WTC11 (cell line): ENCODE measurements at places on chromosomes 12 and 14.

- DNase-seq: no peak
These were observed 33.1 kb downstream of the MAPK1IP1L start for GRCh38 chr14:55084401-55085059.

GRCh38 chr12:130478786-130479185 lies 141.1 kb downstream of the PIWIL1 start:
- DNase-seq: no peak

GRCh38 chr12:43407816-43408645 lies 144.0 kb downstream of the ADAMTS20 start:
- no peak for DNase-seq

- no peak for DNase-seq
These were observed 78.2 kb upstream of the GTF2A1 start for GRCh38 chr14:81298911-81299310.

- no peak for DNase-seq
These were observed 18.5 kb downstream of the PACS2 start for GRCh38 chr14:105333020-105333490.

GRCh38 chr12:117091758-117092510 lies 7.3 kb downstream of the TESC start:
- DNase-seq: no peak

DNA sequence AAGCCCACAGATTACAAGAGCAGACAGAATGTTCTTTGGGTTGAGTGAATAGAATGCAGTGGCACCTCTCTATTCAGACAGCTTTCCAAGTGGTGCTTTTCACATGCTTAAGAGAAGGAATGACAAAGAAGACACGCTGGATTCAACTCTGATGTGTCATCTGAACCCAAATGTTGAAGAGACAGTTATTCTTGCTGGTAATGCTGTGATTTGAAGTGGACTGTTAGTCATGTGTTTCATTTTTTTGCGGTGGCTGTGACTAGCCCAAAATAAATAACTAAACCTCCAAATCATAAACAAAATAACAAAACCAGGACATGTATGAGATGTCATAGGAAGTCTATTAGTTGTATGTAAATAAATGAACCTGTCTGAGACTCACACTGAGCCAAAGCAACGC lies 391.8 kb upstream of the PRICKLE1 start:
- no peak for DNase-seq

DNA sequence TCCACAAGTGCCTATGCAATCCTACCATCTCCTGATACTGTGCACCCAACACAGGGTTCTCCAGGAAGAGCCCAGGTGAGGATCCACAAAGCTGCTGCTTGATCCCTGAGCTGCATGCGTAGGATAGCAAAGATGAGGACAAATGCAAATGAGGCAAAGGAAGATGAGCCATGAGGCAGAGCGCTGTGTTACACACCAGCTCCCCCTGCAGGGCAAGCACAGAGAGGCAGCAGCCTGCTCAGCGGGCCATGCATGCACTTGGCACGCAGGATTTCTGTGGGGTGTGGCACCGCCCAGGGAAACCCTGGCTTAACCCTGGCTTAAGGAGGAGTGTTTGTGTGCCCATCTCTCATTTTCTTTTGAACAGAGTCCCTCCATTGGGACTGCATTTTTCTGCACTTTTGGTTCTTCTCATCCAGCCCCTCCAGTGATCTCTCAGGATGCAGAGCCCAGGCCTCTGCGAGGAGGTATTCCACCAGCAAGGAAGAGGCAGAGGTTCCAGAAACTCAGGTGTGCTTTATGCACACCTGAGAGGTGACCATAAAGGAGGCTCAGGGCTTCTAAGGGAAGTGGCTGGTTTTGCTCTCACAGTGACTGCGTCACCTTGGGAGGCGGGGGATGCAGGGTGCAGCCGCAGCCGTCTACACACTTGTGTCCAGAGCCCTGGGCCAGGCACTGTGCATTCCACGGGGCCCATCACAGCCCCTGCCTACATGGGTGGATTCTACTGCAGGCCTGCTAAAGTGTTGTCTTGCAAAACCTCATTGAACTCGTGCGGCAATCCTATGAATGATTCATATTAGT lies 973.3 kb upstream of the TMEM132C start:
- peak; percentile 27 for DNase-seq

DNA sequence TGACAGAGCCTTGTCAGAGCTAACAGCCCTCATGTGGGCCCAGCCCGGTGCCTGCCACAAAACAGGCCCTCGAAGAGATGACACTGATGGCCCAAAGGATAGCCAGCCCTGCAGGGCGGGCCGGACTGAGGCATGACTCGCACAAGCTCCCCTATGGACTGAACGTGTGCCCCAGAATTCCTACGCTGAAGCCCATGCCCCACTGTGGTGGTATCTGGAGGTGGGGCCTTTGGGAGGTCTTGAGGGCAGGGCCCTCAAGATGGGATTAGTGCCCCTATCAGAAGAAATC lies 38.6 kb downstream of the CHGA start:
- DNase-seq: no peak

DNA sequence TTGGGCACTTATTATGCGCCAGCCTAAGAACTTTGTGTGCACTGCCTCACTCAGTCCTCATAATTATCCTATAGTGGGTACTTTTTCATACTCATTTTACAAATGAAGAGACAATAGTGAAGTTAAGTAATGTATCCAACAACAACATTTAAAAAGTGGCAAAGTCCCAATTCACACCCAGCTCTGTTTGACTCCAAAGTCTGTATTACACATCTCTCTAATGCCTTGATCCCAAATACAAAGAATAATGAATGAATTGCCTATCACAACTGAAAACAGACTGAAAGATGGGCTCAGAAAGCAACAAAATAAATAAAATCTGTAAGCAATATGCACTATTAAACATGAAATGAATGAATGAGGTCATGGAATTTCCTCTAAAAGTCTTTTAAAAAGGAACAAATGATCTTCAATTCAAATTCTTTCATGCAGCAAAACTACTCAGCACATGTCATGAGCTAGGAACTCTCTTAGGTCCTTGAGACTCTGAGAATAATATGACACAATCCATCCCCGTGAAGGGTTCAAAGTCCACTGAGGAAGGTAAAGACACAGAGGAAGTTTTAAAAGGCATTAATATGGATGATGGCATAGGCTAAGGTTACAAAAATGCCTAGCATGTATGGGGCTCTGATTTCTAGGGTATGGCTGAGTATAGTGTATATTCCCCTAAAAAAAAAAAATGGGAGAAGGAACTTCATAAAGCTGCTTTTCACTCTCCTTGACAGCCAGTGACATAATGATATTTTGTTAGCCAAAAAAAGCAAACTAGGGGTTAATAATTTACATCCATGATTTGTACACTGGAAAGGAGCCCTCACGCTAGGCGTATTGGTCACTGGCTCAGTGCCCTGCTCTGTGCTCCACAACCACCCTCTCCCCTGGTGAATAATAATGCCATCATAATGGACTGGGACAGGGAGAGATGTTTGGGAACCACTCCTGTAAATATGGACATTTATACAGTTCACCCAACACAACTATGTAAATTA lies 103.4 kb downstream of the SLC2A13 start:
- no peak for DNase-seq

DNA sequence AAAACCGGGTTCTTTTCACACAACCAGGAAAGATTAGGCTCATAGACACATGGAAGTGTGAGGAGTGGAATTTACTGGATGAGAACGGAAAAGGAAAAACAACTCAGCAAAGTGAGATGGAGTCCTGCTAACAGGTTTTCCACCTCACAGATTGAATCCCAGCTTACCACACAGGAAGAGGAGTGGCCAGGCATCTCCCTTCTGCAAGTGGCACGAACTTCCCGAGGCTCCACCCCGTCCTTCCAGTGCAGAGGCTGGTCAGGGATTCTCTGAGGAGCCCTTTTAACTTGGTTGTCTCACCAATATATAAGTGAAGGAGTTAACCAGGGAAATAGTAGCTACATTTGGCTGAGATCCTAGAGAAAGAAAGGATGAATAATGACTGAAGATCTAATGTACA lies 102.8 kb downstream of the SCAF11 start:
- DNase-seq: peak; percentile 22
